ENCODE measurements at places on chromosomes 6 and 20.

- DNase-seq = no peak
Measured at GRCh38 chr6:127514773-127515227, 4.3 kb downstream of the MTCL3 start.

DNA sequence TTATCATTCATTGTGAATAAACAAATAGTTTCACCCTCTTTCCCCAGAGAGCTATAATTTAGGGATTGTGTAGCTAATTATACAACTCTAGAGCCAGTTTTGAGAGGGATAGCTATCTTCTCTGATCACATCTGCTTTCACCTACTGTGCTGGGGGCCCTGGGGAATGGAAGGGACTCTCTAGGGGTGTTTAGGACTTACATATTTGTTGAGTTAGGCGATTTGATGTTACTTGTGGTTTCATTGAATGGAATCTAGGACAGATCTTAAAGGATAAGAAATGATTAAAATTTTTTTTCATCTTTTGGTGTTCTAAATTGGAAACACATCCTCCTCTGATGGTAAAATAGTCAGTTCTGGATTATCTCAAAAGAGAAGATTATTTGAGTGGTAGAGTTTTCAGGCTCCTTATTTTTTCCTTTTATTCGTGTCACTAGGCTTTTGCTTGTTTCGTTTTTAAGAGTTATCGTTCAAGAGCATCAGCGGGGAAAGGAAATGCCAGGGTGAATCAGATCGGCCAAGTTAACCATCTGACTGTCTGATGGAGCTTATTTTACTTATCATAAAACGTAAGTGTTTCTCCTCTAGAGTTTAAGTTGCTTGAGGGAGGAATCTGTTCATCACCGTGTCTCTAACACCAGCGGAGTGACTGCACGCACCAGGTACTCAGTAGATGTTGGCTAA, 236.7 kb downstream of the FARS2 start:
- DNase-seq = peak; percentile 27

DNA sequence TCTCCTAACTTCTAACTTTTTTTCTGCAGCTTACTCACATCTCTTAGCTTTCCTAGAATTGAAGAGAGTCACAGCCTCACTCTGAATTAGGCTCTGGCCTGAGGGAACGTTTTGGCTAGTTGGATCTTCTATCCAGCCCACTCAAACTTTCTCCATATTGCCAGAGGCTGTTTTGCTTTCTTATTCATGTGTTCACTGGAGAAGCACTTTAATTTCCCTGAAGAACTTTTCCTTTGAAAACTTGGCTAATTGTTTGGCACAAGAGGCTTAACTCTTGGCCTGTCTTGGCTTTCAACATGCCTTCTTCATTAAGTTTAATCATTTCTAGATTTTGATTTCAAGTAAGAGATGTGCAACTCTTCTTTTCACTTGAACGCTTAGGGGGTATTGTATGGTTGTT, 138.2 kb upstream of the PLCB4 start:
- peak; percentile 43 for DNase-seq

- no peak for DNase-seq
Measured at GRCh38 chr20:19213946-19214490, 1.6 kb downstream of the SLC24A3 start.

DNA sequence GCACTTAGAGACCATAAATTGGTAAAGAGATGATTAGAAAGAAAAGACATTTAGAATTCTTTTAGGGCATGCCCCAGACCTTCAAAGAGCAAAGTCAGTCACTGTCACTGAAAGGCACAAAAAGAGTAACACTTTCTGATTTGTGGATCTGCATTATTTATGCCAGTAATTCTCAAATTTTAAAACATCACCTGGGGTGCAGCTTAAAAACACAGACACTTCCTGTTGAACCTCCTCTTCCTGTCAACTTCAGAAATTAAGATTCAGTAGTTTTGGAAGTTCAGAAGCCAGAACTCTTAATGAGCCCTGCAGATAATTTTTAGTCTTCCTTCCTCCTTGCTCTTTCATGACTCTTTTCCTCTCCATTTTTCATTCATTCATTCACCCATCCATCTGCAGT, 137.5 kb downstream of the NRN1 start:
- DNase-seq = no peak

GRCh38 chr20:8860011-8860495, 208.8 kb upstream of the PLCB4 start:
- DNase-seq = peak; percentile 83

DNA sequence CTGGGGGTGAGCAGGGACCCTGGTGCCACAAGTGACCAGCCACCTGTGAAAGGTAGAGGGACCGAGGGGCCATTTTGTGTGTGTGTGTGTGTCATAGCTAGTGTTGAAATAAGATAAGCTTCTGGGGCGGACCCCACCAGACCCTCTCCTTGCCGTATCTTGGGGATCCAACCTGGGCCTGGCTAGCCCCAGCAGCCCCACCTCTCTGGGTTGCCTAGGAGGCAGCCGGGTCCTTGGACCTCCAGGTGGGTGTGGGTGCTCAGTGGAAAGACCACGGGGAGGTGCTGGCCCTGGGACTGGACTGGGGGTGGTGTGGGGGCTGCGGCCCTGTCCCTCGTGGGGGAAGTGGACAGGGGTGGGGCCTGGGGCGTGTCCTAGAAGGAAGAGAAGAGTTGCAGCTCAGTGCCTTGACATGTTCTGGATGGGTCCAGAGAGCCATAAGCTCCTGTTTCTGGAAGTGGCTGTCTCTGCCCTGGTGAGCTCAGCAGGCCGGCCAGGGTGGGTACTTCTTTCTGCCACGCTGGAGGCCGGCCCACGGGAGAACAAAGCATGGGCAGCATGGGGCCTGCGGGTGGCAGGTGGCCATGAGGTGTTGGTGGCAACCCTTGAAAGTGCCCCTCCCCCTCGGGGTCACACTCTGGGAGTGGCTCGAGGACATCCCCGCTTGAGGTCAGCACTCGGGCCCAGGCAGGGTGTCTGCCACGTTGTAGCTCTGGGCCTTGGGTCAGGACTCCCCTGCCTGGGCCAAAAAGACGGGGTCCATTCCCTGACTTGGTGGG, 8.4 kb downstream of the RBBP8NL start:
- DNase-seq = no peak

DNA sequence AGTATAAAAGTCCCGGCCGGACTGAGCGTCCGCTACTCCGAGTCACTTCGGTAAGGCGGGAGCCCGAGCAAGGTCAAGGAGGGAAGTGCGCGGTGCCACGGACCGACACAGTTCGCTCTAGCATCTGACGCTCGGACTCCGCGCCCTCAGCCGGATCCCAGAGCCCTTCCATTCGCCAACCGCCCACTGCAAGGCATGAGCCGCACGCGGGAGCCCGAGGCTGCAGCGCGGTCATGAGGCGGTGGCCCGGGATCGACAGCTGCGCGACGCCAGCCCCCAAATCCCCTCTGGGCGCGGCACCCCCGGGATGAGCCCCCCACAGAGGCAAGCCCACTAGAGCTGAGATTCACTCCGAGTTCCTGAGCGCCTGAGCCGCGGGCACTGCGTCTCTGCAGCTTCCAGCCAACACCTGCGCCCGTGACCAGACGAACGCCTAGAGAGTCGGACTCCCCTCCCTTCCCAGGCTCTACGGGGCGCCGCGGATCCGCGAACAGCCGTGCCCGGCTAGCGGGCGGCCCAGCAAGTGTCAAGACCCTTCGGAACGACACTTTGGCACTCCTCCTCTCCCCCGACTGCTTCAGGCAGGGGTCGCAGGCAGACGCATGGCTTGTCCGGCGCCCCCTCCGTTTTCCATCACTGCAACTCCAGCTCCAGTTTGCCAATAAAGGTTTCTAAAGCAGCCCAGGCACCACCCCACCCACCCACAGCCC, 725 bp upstream of the ISM1 start:
- peak; percentile 26 for DNase-seq

DNA sequence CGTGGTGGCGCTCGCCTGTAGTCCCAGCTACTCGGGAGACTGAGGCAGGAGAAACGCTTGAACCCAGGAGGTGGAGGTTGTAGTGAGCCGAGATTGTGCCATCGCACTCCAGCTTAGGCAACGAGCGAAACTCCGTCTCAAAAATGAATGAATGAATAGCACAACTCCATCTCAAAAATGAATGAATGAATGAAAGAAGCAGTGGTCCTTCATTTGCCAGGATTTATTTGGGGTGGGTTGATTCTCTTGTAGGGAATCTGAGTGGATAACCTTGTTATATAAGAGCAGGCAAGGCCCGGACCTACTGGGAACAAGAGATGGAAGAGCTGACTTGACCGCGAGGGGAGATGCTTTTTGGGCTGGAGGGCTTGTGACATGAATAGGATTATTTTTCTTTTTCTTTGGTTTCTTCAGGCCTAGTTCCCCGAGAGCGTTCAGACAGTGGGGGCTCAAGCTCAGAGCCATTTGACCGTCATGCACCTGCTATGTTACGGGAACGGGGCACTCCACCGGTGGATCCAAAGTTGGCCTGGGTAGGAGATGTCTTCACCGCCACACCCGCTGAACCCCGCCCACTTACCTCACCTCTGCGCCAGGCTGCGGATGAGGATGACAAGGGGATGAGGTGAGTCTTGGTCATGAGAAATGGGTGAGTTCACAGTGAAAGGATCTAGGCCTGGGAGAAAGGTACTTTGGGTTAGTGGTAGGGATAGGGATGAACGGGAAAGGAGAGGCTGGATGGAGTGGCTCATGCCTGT, 9.8 kb downstream of the PRRC2A start:
- no peak for DNase-seq

DNA sequence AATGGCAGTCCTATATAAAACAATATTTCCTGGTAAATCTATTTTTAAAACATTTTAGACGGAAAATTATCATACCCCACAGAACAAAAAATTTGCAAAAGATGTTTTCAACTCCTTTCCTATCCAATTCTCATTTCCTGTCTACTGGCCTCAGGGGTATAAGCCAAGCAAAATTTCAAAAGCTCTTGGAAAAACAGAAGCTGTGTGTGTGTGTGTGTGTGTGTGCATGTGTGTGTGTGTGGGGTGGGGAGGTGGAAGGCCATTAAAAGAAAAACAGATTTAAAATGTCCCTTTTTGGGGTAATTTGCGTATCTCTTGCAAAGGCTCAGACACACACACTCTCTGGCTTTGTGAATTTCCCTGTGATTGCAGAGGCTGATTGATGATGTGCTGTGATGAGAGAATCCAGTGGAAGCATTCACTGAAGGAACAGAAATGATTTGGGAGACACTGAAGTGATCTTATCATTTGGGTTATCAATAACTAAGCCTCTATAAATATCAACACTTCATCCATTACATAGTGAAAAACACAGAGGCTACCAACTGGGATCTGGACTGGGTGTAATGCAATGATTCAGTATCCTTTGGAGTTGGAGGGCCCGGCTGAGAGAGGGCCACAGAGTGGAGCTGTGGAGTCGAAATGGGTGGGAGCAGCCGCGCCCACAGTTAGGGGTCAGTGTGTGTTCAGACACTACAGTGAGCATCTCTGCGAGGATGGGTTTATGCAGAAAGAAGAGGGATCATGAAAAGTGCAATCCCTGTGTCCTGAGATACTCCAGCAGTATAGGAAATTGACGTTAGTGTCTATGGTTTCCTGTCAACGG, 106.8 kb upstream of the PREP start:
- no peak for DNase-seq

DNA sequence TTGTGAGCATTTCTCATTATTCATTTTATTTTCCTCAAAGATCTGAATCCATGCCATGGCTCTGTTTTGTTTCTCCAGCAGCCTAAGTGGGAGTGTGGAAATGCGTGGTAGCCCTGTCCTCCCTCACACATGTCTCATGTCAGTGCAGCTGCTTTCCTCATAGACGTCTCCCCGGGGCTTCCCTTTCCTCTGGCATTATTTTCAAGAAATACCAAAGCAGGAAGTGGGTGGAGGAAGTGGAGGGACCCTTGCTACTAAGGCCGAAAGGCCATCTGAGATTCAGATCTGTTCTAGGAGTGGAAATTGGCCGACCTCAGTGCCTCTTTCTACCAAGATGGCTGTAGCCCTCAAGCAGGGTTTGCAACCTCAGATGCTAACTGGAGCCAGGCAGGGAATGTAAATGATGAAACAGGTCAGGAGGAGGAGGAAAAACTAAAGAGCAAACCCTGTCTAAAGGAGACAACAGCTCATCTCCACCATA, 420.9 kb upstream of the PLCB4 start:
- DNase-seq = no peak

- peak; percentile 73 for DNase-seq
Measured at GRCh38 chr6:3919130-3919628, 70.0 kb downstream of the FAM50B start.

DNA sequence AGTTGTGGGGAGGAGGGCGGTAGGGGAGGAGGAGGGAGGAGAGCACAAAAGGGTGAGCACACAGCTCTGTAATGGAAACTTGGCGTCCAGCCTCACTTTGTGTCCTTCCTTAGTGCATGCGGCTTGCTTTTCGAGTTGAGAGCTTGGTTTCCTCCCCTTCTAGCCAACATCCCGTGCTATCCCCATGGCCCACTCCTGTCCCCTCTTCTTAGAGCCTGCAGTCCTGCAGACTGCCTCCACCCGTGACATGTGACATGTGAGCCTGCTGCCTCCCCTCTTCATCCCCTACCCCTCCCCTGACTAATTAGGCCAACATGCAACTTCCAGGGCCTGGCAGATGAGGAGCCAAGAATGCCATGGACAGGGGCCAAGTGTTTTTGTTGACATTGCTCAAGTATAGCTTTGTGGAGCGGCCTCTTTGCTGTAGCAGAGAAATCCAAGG, 63.2 kb downstream of the SLC24A3 start:
- DNase-seq = peak; percentile 81

GRCh38 chr6:108368431-108369030, 73.7 kb downstream of the AFG1L start:
- DNase-seq = no peak

- no peak for DNase-seq
Measured at GRCh38 chr20:11248687-11249638, 575.2 kb upstream of the JAG1 start.

- no peak for DNase-seq
Measured at GRCh38 chr20:61699495-61700374, 365.9 kb downstream of the TAF4 start.
